Activated naive CD8-positive, alpha-beta T cell treated with anti-CD3 and anti-CD28 coated beads, Interleukin-2, amount 50 U/mL, for 16 hours (primary cell): ENCODE measurements at places on chromosomes 3 and 15.

- DNase-seq = no peak
These were observed 509.2 kb upstream of the GRM7 start for GRCh38 chr3:6351752-6352151.

DNA sequence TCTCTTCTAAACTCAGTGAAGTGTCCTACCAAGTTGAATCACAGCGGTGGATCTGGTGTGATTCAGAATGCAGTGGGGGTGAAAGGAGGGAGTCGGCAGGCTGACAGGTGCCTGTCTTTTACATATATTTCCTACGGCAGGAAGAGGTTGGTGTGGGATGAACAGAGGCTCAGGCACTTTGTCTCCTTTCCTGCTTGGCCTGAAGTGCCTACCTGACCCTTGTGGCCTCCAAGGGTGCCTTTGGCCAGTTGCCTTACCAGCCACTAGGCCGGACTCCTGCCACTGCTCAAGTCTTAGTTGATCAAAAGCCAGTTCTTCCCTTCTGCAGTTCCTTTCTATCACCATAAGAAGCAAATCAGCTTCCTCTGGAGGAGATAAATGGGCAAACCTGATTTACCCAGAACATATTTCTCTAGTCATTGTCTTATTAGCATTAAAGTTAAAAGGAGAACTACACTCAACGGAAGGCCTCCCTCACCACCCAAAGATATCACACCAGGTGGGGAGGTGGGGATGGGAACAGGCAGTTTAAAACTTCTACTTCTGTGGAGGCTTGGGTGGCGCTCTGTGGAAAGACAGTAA is 52.1 kb downstream of the CRTC3 start:
- no peak for DNase-seq

DNA sequence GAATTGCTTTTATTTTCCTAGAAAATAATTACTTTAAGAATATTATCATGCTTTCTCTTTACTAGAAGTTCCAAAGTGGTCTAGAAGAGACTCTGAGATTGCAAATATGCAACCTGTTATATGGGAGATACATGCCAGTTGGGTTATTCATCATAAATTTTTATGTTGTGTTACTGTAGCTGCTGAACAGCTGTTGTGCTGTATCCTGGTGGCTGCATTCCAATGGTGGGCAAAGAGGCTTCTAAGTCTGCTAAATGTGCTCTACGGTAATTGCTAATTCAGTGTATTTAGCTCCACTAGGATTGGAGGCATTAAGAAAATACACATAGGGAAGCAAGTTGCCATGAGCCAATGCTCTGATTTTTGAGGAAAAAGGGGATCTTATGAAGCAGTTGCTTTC is 409.0 kb downstream of the TUSC7 start:
- DNase-seq = no peak

DNA sequence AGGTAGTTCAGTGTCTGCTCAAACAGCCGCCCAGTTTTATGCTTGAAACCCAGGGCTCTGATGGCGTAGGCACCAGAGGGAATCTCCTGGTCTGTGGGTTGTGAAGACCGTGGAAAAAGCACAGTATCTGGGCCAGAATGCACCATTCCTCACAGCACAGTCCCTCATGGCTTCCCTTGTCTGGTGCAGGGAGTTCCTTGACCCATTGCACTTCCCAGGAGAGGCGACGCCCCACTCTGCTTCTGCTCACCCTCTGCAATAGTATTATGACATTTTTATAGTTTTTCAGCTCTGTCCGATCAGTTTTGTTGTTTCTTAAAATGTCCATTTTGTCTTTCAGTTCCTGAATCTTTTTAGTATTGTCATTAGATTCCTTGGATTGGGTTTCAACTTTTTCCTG is 343.5 kb downstream of the EDEM1 start:
- DNase-seq = no peak

GRCh38 chr3:58441514-58442450 is 8.2 kb upstream of the PDHB start:
- DNase-seq = no peak

- no peak for DNase-seq
These were observed 56.3 kb downstream of the APBA2 start for GRCh38 chr15:28942046-28942445.

DNA sequence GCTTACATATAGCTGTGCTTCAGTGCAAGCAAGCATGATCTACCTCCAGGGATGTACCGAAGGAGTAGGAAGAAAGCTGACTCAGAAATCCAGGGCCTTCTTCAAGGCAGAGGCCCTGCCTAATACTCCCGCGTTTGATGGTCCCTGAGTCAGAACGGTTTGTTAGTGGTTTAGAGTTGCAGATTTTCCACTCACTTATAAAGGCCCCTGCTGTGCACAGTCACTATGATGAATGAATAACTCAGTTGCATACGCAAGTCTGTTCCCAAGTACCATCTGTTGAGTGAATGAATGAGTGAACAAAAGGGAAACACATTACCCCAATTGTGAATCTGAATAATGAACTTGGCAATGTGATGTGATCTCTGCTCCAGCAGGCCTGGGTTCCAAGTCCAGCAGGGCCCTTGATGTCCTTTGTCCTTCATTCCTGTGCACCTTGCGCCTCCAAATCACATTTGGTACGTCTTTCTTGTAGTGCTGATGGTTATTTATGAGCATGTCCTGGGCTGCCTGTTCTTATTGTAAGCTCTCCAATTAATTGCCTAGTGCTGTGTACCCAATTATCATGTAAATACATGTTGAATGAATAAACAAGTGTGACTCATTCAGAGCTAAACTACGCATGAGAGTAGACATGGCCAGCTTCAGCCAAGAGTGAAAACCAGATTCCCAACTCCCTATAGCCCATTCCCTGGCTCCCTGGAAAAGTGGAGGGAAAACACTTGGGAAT is 85.3 kb upstream of the LIMD1 start:
- no peak for DNase-seq

DNA sequence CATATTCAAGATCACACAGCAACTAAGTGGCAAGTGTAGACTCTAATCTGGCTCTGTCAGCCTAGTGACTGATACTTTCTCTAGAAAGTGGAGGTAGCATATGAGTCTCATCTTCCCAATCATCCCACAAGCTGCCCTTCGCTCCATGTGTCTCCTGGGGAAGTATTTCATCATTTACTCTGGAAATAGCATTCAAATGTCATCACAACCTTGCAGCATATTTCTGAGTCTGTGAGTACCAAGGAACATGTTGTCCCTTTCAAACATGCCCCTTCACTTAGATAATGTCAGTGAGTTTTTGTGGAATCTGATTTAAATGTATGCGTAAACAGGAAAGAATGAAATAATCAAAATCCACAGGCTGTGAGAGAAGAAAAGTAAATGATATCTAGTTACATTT is 322.9 kb downstream of the SLC9A9 start:
- DNase-seq = no peak

GRCh38 chr3:20047341-20047779 is 7.1 kb downstream of the KAT2B start:
- DNase-seq = no peak

DNA sequence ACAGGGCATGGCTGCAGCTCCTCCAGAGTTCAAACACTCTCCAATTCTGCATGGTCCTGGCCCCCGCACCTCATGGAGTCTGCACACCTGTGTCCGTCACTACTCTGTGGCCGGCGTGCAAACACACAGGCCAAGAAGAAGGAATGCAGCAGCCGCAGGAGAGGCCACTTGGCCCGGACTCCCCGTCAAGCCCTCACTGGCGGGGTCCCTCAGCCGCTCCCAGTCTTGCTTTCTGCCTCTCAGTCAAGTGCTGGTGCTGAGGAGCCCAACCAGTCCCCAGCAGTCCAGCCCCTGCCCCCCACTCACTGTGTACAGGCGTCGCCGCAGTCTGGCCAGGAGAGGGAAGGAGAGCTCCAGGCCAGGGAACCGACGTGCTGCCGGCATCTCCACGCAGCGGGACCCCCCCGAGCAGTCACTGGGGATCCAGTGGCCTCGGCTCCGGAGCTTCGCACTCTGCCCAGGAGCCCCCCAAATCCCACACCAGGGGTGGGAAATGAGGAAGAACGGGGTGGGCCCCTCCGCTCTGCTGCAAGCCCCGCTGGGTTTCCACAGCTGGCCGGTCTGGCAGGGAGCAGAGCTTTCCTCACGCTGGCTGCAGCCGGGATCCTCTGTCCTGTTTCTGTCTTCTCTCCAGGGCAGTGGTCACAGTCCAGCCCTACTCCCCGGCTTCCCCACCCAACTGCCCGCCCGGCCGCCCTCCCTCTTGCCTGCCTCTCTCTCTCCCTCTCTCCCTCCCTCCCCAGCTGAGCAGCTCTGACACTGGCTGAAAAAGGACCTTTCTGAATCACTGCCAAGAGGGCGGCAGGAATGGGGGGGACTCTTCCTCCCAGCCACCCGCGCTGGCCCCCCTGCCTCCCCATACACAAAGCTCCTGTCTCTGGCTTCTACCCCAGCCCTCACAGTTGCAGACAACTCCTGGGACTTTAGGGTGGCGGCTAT is 16.0 kb downstream of the TNK2 start:
- DNase-seq = no peak

DNA sequence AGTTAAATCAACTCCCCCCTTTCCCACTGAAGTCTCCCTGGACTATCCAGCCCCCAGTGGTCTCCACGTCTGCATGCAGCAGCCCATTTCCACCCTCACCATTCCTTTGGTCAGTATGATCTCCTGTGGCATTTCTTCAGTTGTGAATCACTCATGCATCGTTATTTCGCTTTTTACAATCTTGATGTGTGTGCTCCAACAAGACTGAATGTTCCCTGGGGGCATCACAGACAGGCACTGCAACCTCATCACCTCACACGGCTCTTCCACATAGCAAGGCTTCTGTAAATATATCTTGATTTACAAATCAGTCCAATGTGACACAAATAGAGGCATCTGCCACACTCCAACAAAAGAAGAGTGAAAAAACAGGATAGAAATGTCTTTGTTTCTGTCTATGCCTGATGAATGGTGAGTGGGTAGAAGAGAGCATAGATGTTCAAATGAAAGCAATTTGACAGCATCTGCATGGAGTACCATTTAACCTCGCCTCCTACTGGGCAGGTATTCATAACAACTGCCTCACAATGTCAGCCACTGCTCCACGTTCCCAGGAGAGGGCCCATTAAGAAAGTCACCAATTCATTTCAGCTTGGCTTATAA is 5.2 kb downstream of the HEG1 start:
- no peak for DNase-seq

DNA sequence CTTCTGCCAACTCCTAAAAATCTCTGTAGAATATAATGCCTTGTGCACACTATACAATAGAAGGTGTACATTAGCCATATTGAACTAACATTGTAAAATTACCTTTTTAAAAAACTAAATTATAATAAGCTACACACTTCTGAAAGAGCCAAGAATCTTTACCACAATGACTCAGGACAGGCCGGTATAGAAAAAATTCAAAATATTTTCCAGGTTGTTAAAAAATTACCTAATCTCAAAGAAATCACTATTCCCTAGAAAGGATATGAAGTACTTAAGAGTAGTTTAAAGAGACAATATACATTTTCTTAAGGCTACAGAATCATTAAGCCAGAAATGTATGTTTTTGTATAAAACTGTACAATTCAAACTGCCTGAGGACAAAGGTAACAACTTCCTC is 48.5 kb downstream of the TJP1 start:
- DNase-seq = no peak

DNA sequence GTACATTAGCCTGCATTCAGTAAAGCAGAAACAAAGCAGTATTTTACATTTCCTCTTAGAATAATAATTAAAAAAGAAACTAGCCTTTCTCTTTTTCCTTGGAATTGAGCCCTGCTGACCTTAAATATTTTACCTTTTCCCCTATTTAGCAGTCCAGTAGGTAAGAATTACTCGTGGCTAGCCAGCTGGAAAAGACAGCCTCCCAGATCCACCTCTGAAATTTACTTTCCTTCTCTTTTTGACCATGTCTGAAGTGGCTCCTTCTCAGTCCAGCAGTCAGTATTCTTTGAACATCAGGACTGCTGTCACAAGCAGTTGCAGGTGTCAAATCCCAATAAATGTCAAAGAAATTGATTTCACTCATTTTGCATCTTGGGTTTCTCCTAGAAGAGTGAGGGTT is 311.5 kb upstream of the DCBLD2 start:
- DNase-seq = no peak

DNA sequence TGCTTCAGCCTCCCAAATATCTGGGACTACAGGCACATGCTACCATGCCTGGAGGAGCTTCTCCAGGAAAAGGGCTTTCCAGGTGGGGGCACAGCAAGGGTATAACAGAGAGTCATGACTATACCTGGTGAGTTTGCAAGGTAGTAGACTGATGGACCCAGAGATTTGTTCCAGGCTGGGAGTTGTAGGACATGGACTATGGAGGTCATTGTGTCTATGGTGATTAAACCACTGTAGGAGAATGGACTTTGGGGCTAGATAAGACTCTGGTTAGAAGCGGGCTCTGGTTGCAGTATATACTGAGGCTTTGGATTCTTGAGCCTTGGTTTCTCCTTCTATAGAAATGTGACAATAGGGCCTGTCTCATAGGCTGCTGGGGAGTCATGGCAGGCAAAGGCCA is 104.7 kb downstream of the EPHB1 start:
- DNase-seq = no peak

DNA sequence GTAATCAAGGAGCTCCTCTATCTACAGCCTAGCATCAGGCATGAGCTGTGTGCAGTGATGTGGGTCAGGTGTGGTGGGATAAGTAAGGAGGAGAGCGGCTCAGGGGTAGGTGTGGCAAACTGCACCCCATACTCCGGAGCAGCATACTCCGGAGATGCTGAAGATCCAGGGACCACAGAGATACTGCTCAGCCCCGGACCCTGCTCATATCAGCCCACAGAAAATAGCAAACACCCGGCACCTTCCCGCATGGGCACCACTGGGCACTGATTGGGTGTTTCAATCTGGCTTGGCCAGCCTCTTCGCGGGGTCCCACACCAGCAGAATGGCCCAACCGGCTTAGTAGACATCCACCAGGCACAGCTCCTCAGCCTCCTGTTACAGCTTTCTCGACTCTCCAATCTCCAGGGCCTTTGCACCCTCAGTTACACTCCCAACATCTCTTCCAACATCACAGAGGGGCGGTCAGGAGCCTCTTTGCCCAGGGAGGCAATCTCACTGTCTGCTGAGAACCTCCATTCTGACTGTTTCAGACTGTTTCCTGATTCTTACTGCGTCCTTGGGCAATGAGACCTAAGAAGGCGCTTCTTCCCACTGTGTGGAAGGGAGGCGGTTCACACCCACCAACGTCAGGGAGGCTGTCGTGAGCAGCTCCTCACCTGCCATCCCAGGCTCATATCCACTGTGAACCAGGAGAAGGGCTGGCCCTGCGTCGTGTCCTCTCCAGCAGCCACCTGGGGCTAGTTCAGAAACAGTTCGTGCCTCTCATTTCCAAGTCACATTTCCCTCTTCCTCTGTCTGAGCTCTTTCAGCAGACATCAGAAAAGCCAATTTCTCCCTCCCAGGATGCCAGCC is 59.8 kb downstream of the CAPN7 start:
- DNase-seq = no peak
